Naive thymus-derived CD8-positive, alpha-beta T cell (primary cell): ENCODE measurements at places on chromosomes 5 and 9. TPM values are rescaled to one million over a fixed set of nuclear protein-coding genes. Genes with fewer than 3 reads are reported as not detected.

The FAT2 gene
- total RNA-seq, result not detected

The SHC3 gene
- total RNA-seq, result 0.42 TPM

The FOXD4 gene
- 0.60 TPM for total RNA-seq

The SOWAHA gene
- total RNA-seq, result not detected

The ARID3C gene
- not detected for total RNA-seq

- H3K27ac ChIP-seq, result no peak overlapping the region
- H3K4me1 ChIP-seq, result no peaks in the 10 kb centered on the region
- peaks cover 15% of the 10 kb centered on the region for H3K36me3 ChIP-seq
- no peaks in the 10 kb centered on the region for H3K27me3 ChIP-seq
These were observed 68.7 kb downstream of the CRB2 start for GRCh38 chr9:123424552-123425225.

GRCh38 chr5:131513780-131514179 is 121.2 kb downstream of the RAPGEF6 start:
- no peaks in the 10 kb centered on the region for H3K27me3 ChIP-seq
- DNase-seq, result no peak
- peaks cover 4% of the 10 kb centered on the region for H3K36me3 ChIP-seq
- H3K4me1 ChIP-seq, result peaks cover 69% of the 10 kb centered on the region

DNA sequence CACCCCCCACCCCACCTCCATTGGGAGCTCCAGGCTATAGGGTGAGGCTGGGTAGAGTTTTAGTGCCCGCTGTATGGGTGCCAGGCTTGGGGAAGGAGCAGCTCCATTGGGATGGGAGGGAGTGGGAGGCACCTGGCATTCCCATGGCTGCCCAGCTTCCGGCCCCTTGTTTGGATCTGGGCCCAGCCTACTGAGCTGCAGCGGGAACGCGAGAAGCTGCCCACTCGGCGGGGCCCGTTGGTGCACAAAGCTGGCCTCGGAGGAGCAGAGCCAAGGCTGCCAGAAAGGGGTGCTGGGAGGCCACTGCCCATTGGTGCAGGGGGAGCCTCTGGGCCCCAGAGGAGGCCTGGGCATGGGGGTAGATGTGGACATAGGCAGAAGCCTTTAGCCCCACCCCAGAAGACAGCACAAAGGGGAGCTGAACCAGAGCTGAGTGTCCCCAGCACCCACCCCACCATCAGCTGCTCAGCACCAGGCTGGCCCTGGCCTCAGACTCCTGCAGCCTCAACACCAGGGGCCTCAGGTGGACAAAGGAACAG is 4.4 kb downstream of the LCN9 start:
- H3K27ac ChIP-seq, result no peak overlapping the region
- H3K4me3 ChIP-seq, result no peak overlapping the region
- H3K27me3 ChIP-seq, result no peaks in the 10 kb centered on the region
- no peaks in the 10 kb centered on the region for H3K36me3 ChIP-seq
- H3K4me1 ChIP-seq, result no peaks in the 10 kb centered on the region

DNA sequence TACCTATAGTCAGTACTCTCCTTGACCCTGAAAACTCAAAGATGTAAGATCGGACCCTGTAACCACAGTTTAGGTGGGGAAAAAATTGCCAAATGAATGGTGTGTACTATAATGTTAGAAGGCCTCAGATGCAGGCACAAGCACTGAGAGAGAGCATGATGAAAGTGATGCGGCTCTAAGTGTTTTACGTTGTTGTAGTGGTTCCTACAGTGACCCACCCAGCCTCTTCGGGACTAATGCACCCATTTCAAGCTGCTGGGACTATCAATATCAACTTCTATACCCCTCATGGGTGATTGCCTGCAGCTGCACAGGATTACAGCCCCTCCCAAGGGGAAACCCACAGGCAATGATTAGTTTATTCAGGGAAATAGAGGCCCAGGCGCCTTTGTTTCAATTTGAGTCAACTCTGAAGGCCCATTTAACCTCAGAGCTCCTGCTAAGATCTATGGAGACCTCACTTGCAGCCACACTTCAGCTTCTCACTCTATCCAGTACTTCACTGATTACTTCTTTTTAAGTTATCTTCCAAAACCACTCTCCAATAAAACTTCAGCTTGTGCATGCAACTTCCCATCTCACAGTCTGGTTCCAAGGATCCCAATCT is 340.7 kb downstream of the NR2F1-AS1 start:
- H3K36me3 ChIP-seq, result no peaks in the 10 kb centered on the region
- H3K4me1 ChIP-seq, result no peaks in the 10 kb centered on the region

DNA sequence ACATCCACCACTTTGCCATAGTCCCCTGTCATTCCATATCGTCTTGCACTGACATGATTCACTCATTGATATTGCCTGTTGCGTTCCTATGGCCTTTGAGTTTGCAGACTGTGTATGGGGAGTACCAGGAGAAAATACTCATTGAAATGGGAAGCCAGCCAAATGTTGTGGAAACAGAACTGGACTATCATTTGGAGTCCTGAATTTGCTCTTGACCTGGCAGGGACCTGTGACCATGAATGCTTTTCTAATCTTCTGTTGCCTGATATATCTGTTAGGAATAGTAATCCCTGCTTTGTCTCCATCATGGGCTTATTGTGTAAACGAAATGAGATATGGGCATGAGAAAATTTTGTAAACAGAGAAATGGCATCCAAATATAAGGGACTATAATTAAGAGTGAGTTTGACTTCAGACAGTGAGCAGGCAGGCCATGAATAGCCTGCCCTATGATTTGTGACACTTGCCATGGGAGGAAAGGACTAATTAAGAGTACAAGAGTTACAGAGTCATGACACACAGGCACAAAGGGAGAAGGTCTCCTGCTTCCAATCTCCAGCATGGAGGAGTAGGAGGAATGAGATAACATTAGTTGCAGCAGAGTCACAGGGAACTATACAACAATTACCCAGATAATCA is 572.9 kb upstream of the SGCD start:
- no peaks in the 10 kb centered on the region for H3K4me1 ChIP-seq
- DNase-seq, result no peak
- H3K27ac ChIP-seq, result no peak overlapping the region
- no peak overlapping the region for H3K4me3 ChIP-seq
- peaks cover 11% of the 10 kb centered on the region for H3K27me3 ChIP-seq

DNA sequence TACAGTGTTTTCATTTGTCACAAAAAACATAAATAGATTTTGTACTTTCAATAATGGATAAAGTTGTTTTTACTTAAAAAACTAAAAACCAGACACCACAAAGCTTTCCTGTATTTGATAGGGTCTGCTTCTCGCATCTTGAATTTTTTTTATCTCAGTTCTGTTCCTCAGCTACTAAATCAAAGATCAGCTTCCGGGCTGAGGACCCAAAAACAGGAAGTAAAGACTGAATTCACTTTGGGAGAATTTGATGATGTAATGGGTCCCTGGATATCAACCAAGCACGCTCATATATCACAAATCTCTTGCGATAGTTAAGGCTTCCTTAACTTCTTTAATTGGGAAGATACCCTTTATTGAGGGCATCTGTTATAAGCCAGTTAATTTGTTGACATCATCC is 24.1 kb downstream of the ITK start:
- peaks cover 92% of the 10 kb centered on the region for H3K4me1 ChIP-seq
- H3K4me3 ChIP-seq, result peak overlapping the region; percentile 63
- peaks cover 83% of the 10 kb centered on the region for H3K36me3 ChIP-seq

DNA sequence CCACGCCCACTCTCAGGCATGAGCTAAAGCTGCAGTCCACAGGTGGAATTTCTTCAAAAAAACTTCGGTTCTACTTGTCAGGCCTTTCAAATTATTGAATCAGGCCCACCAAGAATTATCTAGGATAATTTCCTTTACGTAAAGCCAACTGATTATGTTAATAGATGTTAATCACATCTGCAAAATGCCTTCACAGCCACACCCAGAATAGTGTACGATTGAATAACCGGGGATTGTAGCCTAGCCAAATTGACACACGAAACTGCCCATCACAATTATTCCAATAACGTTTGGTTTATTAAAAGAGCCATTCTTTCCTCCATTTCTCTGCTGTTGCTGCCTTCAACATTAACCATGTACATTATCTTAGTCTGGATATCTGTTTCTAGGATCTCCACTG is 148.7 kb downstream of the NR3C1 start:
- no peak overlapping the region for H3K4me3 ChIP-seq
- no peak for DNase-seq
- no peaks in the 10 kb centered on the region for H3K27me3 ChIP-seq
- H3K4me1 ChIP-seq, result no peaks in the 10 kb centered on the region
- H3K27ac ChIP-seq, result no peak overlapping the region

DNA sequence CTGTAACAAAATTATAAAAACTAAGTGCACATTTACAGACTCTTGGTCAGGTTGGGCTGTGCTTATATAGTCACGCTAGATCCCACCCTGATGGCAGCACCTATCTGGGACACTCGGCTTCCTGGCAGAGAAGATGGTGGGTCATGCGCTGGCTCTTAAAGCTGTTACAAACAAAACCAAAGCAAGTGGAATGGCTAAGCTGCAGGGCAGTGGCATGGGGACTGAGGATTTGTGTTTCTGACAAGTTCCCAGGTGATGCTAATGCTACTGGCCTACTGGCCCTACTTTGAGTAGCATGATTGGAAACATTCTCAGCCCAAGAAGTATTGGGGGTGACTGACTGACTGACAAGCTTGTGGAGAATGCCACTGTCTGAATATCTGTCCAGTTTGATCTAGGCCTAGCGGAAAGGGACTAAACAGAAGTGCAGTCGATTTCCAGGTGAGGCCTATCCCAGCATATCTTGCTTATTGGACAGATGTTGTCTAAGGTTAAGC is 8.3 kb downstream of the BTF3 start:
- no peaks in the 10 kb centered on the region for H3K27me3 ChIP-seq
- H3K36me3 ChIP-seq, result peaks cover 10% of the 10 kb centered on the region
- DNase-seq, result no peak
- H3K27ac ChIP-seq, result no peak overlapping the region
- H3K4me3 ChIP-seq, result no peak overlapping the region

GRCh38 chr9:77561331-77562018 is 86.6 kb downstream of the GNA14 start:
- no peaks in the 10 kb centered on the region for H3K36me3 ChIP-seq
- H3K4me1 ChIP-seq, result no peaks in the 10 kb centered on the region
- H3K4me3 ChIP-seq, result no peak overlapping the region

DNA sequence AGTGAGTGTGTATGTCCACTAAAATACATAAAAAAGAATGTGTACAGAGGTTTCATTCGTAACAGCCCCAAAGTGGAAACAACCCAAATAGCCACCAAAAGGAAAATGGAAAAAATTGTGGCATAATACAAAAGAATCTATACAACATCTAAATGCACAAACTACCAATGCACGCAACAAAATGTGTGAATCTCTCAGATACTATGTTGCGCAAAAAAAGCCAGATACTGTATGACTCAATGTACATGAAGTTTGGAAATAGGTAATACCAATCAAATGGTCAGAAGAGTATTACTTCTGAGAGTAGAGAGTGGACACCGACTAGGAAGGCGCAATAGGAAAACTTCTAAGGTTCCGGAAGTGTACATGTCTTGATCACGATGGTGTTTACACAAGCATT is 2.4 kb downstream of the XPA start:
- peak overlapping the region; percentile 93 for H3K27ac ChIP-seq
- DNase-seq, result no peak
- H3K36me3 ChIP-seq, result no peaks in the 10 kb centered on the region

DNA sequence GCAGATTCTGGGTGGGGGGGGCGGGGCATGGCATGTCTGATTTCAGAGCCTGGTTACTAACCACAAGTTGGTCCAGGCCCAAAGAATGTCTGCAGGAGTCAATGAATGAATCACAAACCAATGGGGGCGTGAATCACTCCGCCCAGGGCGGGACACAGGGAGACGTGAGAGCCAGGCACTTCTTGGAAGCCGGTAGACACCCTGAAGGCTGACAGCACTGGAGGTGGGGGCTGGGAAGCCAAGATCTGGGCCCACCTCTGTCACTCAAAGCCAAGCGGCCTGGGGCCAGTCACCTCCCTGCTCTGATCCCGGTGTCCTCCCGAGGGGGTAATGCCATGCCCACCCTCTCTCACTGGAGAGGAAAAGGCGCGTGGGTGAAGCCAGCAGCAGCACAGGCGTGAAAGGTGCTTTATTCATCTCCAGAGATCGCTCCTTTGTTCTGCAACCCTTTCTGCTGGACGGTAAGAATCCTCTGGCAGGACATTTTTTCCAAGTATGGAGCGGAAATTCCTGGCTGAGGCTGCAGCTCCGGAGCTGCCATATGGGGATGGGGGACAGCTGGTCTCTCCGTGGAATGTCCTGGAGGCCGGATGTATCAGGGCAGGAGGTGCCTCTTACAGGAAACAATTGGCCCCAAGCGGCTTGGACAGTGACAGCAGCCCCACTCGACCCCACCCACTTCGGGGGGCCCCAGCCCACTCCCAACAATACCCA is 85.0 kb downstream of the STK10 start:
- no peaks in the 10 kb centered on the region for H3K36me3 ChIP-seq
- H3K4me1 ChIP-seq, result peaks cover 49% of the 10 kb centered on the region
- no peak overlapping the region for H3K27ac ChIP-seq
